ENCODE measurements at places on chromosomes 12 and 14.

GRCh38 chr14:68012871-68013270 is 193.3 kb downstream of the RAD51B start:
- DNase-seq = no peak

GRCh38 chr14:22966783-22967269 is 9.9 kb upstream of the HAUS4 start:
- no peak for DNase-seq

GRCh38 chr14:61705017-61705416 is 9.7 kb downstream of the HIF1A start:
- no peak for DNase-seq

GRCh38 chr12:12901158-12901791 is 9.9 kb downstream of the GPRC5A start:
- DNase-seq = peak; percentile 89

- no peak for DNase-seq
Observed at GRCh38 chr14:54715811-54716210, 148.9 kb downstream of the SAMD4A start.

GRCh38 chr12:105570944-105571343 is 240.5 kb downstream of the C12orf75 start:
- DNase-seq = no peak

DNA sequence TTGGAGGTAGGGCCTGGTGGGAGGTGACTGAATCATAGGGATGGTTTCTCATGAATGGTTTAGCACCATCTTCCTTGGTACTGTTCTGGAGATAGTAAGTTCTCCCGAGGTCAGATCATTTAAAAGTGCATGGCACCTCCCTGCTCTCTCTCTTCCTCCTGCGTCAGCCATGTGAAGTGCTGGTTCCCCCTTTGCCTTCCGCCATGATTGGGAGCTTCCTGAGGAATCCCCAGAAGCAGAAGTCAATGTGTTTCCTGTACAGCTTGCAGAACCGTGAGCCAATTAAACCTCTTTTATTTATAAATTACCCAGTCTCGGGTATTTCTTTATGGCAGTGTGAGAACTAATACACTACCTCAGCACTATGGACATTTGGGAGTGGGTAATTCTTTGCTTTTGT is 4.8 kb upstream of the LGMN start:
- DNase-seq = no peak

DNA sequence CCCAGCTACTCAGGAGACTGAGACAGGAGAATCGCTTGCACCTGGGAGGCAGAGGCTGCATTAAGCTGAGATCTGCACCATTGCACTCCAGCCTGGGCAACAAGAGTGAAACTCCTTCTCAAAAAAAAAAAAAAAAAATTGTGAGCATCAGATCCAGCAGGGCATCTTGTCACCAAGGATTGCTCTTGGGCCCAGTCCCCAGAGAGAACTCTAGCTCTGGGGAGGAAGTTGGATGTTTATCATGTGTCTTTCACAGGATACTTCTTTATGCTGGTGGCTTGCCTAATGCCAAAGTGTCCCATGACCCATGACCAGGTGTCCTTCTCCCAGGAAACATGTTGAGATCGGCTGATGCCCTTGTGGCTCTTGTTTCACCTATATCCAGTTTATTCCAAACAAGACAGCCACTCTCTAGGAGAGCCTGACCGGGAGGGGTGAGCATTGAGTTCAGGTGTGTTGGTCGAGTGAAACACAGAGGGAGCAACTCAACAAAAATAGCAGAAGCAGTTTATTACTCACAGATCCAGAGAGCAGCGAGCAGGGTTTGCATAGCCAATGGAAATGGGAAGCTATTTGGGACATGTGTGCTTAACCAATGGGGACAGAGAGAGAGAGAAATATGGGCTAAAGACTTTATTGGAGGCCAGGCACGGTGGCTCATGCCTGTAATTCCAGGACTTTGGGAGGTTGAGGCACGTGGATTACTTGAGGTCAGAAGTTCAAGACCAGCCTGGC is 6.6 kb upstream of the TCHP start:
- DNase-seq = no peak

- DNase-seq = no peak
Observed at GRCh38 chr14:62796431-62796830, 248.8 kb downstream of the KCNH5 start.

- no peak for DNase-seq
Observed at GRCh38 chr12:81386101-81386500, 308.2 kb downstream of the ACSS3 start.

DNA sequence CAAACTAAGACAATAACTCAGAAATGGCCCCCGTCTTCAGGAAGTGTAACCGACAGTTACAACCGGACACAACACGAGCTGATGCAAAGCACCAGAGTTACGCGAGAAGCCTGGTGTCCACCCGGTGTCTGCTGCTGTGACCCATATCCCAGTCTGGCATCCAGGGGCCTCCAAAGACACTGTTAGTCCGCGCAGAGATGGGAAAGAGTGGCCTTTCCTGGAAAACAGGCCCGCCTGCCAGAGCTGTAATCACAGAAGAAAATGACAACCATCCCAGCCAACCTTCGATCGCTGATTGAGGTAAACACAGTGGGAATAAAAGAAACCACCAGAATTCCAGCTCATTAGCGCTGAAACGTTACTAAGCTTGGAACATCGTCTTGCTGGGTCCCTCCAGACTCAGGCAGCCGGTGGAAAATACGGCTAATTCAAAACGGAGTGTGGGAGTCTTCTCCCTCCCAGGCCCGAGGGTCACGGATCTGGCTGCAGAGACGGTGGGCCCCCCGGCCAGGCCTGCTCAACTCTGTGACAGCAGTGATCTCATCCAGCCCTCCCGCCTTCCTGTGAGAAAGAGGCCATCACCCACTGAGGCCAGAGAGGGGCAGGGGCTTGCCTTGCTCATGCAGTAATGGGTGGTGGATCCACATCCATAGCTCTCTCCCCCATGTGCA is 273.9 kb upstream of the RTL1 start:
- no peak for DNase-seq

DNA sequence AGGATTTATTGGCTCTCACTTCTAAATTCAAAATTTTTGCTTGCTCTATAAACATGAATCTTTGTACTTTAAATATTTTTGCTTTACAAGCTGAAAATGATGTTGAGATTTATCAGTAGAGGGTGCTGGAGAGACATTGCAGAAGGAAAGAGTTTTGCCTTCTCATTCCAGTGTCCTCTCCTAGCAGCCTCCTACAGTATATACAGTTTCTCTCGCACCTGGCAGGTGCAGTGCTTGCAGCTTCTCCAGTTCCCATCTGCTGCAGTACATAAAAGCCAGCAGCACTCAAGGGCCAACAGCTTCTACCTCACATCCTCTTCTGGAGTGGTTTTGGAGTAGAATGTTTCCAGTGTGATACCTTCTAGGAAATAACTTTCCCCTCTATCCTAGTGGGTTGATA is 601.8 kb upstream of the ATXN7L3B start:
- no peak for DNase-seq

GRCh38 chr14:30225176-30225575 is 297.5 kb upstream of the PRKD1 start:
- no peak for DNase-seq

DNA sequence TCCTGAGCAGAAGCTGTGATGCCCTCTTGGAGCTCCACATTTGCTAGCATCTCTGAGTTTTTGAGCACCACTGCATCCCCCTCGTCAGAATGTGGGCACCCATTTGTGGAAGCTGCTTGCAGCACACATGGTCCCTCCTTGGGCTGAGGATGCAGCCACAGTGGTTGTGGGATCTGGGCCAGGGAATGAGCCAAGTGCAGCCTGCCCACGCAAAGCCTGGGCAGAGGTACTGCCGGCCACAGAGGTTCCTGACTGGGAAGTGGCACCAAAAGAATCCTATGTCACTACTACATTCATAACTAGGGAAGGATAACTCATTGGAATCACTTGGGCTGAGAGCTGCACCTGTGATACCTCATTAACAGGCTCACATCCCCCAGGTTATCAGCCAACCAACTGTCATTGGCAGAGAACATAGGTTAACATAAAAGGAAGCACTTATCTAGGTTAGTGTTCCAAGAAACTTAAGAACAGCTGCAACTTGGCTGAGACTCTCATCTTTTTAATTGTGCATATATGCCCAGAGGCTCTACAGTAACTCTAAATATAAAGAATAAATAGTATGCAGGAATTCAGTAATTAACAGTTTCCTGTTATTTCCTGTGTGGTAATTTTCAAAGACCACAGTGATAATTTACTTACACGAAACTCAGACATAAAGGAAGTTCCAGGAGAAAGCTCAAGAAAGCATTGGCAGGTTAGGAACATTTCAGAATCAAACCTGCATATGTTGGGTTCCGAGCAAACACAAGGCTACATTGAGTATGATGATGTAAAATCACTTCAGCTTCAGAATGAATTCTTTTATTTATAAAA is 145.3 kb downstream of the BCAT1 start:
- DNase-seq = no peak

DNA sequence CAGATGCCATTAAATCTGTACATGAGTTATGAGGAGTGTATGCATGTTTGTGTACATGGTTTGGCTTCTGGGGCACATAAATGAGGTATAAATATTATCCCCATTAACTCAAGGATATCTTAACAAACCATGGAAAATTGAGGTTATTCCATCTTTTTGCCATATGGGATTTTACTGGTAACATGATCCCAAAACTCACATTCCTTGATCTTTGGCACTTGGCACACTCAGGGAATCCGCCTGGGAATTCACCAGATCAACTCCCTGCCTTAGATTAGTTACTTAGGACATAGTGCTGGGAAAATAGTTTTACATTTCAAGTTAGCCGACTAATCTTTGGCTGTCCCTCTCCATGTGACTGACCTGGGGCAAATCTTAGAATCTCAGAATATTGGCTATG is 16.9 kb downstream of the CDKN1B start:
- peak; percentile 74 for DNase-seq

- DNase-seq = peak; percentile 40
Observed at GRCh38 chr14:39432619-39433451, 602 bp upstream of the FBXO33 start.

DNA sequence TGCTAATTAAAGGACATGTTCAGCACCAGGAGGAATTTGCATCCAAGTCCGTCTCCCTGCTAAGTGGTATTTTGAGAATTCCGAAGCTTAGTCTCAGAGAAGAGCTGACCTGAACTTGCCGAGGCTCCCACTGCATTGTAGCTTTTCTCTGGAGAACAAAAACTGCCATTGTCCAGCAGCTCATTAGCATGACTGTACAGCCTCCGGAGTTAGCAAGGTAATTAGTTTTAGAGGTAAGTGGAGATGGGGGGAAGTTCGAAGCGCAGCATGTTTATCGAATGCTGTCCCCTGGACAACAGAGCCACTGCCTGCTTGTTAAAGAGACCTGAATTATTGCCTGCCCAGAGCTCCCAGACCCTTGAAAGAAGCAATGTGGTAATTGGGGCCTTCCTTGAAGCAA is 160.3 kb upstream of the PELI2 start:
- no peak for DNase-seq

DNA sequence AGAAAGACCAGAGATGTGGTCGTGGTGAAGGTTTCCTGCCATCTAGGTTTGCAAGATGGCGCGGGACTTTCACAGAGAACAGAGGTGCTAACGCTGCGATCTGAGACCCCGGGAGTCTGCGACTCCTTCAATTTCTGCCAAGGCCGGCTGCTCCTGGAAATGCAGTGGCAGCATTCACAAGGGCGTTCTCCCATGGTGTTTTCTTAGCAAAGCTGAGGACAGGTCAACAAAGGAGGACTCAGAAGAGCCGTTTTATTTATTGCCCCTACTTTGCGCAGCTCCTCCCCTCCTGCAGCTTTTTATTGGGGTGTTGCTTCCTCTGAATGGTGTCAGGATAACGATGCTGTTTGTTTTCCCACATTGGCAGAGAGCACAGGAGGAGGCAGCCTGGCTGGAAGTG is 86.3 kb downstream of the TMEM132C start:
- DNase-seq = no peak

GRCh38 chr14:32073537-32074189 is 3.4 kb upstream of the ARHGAP5 start:
- peak; percentile 54 for DNase-seq

DNA sequence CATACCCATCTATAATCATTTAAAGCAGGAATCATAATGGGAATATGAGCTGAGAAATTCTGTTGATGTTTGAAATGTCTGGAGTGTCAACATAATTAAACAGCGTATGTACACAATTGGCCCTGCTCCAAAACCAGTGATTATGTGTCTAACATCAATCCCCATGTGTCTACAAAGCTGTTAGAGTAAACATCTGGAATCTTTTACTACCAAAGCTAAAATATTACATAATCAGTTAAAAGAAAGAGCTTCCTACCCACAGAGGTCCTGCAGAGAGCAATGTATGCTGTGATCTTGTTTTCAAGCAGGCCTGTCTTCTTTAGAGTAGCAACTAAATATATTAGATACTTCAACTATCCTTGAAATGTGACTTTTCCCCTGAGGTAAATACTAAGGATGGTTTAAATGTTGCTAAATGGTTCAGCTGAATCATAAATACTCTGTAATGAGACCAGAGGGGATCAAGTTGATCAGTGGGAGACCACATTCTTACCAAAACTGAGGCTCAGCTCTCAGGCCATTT is 74.3 kb downstream of the RASSF8 start:
- DNase-seq = peak; percentile 38

GRCh38 chr14:102966681-102967505 is 44.4 kb downstream of the AMN start:
- no peak for DNase-seq

DNA sequence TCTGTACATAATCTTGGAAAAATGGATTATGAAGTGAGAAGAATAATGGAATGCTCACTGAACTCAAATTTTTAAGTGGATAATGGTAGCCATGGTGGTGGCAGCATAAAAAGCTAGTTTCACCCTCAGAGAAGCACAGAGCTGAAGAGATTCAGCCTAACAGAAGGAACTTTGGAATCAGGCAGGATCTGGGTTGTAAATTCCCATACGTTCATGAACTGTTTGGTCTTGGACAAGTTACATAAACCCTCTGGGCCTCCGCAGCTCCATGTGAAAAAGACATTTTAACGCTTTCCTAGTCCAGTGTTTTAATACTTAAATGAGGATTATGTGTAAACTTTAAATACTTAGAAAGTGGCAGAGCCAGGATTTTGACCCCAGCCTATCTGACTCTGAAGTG is 26.6 kb downstream of the JKAMP start:
- DNase-seq = no peak

GRCh38 chr12:129211862-129212630 is 358.8 kb downstream of the GLT1D1 start:
- no peak for DNase-seq

DNA sequence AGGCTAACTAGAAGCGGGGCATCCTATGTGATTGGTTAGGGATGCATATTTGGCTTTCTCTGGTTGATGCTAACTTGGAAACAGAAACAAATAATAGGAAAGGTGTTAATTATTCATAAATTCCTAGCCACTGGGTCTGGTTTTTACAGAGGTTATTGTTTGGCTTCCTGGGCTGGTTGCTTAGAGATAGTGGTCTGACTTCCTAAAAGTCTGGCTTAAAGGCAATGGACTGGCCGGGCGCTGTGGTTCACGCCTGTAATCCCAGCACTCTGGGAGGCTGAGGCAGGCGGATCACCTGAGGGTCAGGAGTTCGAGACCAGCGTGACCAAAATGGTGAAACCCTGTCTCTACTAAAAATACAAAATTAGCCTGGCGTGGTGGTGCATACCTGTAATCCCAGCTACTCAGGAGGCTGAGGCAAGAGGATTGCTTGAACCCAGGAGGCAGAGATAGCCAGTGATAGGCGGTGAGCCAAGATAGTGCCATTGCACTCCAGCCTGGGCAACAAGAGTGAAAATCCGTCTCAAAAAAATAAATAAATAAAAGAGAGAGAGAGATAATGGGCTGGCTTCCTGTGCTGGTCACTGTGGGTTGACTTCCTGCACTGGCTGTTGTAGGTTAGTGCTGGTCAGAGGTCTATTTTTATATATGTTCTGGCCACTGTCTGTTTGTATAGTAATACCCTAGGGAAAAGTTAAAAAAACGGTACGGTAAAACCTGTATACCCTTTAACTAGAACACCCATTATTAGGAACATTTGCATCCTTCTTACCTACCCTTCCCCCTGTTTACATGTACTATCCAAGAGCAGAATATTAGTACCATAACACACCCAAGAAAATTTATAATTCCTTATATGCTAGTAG is 24.1 kb downstream of the OR6S1 start:
- DNase-seq = no peak

Data from GM04504 (cell line).